ENCODE measurements at places on chromosomes 2 and 18. TPM values are rescaled to one million over a fixed set of nuclear protein-coding genes. Genes with fewer than 3 reads are reported as not detected.

CD226 gene
- total RNA-seq = 0.09 TPM

AQP12B gene
- total RNA-seq = not detected

ST8SIA5 gene
- under 0.01 TPM for total RNA-seq

CYRIA gene
- 27.4 TPM for total RNA-seq

ALPG gene
- not detected for total RNA-seq

ANKRD30B gene
- total RNA-seq = not detected

THSD7B gene
- total RNA-seq = not detected

PMAIP1 gene
- 10.4 TPM for total RNA-seq

CCDC141 gene
- not detected for total RNA-seq

MAP3K19 gene
- not detected for total RNA-seq

INHA gene
- total RNA-seq = 0.19 TPM

Data from endothelial cell of coronary artery (primary cell).